ENCODE measurements at places on chromosomes 5 and 9.

DNA sequence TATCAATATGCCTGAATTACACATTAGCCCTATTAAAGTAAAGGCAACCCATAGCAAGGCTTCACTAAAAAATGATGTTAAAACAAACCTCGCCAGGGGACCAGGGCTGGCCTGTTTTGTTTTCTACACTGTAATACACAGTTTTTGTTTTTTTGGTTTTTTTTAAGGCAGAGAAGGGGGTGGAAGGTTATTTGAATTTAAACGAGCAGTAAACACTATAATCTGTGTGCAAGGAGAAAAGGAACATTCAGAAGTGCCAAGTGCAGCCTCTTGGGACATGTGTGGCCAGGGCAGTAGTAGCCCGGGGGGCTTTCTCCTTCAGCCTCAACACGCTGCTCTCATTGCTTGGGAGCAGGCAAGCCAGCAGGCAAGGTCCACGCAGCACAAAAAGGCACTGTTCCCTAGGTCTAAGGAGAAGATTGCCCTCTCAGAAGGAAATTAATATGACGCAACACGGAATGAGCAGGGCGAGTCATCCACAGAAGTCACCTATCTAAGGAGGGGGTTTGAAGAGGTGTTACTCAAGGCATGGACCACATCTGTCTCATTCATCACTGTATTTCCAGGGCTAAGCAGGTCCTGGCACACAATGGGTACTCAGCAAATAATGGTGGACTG is 16.2 kb downstream of the SIL1 start:
- DNase-seq, result no peak

- no peak for DNase-seq
These were observed 58.7 kb upstream of the GPR151 start for GRCh38 chr5:146574713-146575112.

GRCh38 chr5:146165460-146165859 is 17.0 kb downstream of the LARS1 start:
- no peak for DNase-seq

DNA sequence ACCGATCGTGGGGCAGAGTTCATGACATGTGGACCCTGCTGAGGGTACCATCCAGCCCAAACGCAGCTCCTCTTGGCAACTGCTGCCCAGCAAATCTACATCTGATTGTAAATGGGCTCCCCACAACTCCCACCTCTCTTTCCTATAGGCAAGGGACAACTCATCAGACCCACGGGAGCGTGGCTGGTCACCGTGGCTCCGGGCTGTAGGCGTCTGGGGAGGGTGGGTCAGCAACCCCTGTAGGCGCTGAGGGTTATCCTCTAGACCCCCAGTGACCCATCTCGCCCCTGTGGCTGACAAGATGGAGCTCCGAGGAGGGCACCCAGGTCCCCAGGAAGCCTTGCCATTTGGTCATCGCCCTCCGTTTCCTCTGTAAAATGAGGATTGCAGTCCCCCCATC is 122.4 kb downstream of the ZNF354C start:
- DNase-seq, result no peak

GRCh38 chr5:43073597-43074546 is 33.8 kb upstream of the ANXA2R start:
- no peak for DNase-seq

DNA sequence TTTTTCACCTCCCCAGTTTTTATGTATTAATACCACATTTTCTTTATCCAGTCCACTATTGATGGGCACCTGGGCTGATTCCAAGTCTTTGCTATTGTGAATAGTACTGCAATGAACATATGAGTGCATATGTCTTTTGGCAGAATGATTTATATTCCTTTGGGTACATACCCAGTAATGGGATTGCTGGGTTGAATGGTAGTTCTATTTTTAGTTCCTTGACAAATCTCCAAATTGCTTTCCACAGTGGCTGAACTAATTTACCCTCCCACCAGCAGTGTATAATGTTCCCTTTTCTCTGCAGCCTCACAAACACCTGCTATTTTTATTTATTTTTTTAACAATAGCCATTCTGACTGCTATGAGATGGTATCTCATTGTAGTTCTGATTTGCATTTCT is 340.2 kb downstream of the ADAMTS6 start:
- DNase-seq, result no peak

DNA sequence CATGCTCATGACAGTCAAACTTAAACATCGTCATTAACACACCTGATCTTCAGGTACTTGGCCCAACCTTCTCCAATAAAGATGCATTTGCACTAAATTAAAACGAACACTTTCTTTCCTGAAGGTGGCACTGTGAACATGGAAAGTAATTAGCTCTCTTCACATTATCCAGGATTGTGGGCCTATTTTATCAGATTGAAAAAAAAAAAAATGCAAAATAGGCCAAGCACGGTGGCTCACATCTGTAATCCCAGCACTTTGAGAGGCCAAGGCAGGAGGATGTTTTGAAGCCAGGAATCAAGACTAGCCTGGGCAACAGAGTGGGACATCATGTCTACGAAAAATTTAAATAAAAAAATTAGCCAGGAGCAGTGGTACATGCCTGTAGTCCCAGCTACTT is 14.4 kb upstream of the CDC20B start:
- no peak for DNase-seq

DNA sequence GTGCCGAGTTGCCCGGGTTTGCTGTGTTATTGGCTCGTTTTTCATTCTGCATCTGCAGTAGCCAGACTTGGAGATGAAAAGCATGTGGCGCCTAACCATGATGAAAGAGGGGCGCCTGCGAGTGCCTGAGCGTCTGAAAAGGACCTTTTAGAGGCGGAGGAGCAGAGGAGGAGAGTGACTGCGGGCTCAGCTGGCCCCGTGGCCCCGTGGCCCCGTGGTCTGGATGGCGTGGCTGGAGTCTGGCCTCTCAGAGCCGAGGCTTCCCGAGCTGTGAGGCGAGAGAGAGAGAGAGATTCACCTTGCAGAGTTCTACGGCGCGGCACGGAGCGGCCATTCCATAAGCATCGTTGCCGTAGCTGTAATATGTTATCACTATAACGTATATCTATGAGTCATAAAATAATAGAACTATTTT is 55.3 kb upstream of the RNU6ATAC start:
- no peak for DNase-seq

- no peak for DNase-seq
These were observed 33.5 kb upstream of the SHOC1 start for GRCh38 chr9:111828193-111828592.

DNA sequence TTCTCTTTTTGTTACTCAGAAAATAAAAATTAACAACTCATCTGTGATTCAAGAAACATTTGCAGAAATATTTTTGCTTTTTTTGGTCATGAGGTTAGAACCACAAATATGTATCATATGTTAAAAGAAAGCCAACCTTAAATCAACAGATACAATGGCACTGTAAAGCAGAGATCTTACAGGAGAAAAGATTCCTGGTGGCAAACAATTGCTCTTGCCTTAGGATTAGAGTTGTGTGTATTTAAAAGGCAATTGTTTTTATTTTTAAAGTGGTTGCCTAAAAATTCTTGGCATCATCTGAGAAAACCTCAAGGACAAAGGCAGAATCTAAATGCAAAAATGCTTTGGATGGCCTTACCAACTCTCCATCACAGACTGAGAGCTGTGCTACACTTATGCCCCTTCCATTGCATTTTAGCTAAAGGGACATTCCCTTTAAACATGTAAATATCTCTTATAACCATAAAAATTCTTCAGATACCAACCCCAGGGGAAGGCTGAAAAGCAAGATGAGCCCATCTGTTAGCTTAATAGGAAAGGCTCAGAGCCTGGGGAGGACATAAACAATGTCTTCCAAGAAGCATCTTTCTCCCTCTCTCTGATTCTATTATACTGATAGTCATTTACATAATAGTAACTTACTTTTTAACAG is 100.4 kb downstream of the FAM114A2 start:
- DNase-seq, result no peak

DNA sequence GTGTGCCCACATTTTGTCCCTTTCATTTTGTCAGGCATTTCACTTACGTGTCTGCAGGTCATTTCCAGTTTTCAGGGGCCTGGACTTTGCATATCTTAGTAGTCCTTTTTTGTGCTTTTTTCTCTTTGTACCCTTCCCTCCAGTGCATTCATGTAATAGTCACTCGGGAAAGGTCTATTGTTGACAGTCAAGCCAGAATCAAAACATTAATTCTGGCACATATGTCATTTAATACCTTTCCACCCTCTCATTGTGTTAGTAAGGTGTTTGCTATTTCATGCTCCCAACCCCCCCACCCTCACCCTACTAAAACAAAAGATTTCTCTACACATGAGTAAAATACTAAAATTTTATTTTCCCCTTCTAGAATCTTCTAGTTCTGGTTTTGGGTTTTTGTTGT is 42.7 kb downstream of the UGCG start:
- DNase-seq, result no peak

DNA sequence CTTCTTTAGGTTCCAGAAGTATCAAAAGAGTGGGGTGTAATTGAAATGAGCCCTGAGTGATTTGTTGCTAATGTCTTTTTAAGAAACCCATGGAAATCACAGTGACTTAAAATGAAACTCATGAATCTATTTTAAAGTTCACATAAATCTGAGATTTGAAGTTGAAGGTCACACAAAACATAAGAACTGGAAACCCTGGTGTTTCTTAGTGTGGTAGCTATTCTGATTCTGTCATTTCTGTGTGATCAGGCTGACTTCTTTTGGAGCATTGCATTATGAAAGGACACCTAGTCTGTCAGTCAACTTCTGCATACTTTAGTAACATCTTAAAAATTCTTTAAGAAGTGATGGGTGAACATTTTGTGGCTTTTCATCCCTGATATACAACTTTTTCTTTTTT is 448.8 kb downstream of the TLE4 start:
- DNase-seq, result no peak

DNA sequence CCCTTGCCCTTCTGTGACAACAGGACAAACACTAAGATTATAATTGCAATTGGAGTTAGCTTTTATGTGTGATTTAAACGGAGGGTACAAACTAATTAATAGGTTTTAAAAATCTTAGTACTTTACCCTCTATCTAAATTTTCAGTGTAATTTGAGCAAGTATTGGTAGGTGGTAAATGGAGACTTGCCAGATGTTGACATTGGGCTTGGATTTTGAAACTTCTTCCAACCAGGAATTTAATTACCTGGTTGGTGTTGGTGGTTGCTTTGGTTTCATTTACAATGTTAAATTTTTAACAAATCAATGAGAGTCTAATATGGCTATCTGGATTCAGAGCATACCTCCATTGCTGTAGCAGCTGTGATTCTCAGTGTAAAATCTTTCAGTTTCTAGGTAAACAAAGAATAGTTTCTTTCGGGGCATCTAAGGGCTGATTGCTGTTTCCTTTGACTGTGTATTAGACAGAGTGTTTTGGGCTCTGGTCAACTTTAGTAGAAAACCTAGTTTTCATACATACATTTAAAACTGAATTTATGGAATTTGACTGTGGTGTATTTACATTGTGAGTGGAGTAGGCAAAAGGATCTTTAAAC is 1.9 kb downstream of the DAPK1 start:
- no peak for DNase-seq

GRCh38 chr9:136952321-136952850 is 313 bp downstream of the LCN12 start:
- DNase-seq, result no peak

- no peak for DNase-seq
These were observed 217.0 kb downstream of the DOCK8 start for GRCh38 chr9:431701-432100.
